Urinary bladder (tissue), 4 donors: ENCODE measurements at places on chromosomes 12 and 14. TPM values are rescaled to one million over a fixed set of nuclear protein-coding genes. Genes with fewer than 3 reads are reported as not detected.

ZDHHC22 gene
- 0.16 TPM for total RNA-seq

CEP128 gene
- total RNA-seq, result 14.3 TPM

NEUROD4 gene
- total RNA-seq, result 0.11 TPM

MAP3K9 gene
- total RNA-seq, result 2.7 TPM

- no peak for DNase-seq
Measured at GRCh38 chr12:12693111-12693671, 2.8 kb downstream of the GPR19 start.

- DNase-seq, result no peak
Measured at GRCh38 chr14:98514016-98514415, 758.0 kb downstream of the BCL11B start.

- DNase-seq, result no peak
Measured at GRCh38 chr14:106051796-106052195, 525.4 kb downstream of the TMEM121 start.

DNA sequence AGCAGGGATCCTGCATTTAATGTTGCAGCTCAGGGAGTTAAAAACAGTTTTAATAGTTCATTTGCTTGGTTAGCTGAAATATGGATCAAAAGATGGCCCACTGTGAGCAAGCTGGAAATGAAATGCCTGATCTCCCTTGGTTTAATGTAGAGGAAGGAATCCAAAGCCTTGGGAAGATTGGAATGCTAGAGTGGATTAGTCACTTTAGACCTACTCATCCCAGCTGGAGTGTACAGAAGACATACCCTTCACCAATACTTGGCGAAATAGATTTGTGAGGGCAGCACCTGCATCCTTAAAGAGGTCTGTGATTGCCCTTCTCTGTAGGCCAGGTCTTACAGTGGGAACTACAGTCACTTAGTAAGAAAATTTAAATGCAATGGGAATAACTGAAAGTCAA, 58.0 kb upstream of the KRAS start:
- DNase-seq, result no peak

DNA sequence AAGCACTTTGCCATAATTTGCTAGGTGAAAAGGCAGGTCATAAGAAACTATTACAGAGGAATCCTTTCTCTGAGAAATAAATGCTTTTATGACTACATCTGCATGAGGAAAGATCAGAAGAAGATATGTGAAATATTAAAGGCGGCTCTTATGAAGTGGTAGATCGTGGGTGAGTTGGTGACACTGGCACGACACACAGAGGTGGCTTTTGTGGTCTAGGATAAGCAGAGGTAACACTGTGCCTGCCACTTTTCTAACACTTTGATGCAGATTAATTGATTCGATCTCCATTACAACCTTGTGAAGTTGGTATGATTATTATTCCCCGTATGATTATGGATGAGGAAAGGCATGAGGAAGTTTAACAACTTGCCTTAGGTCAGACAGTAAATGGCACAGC, 60.0 kb upstream of the ELK3 start:
- DNase-seq, result no peak

- DNase-seq, result peak; percentile 50
Measured at GRCh38 chr14:35385042-35385839, 19.3 kb downstream of the NFKBIA start.

DNA sequence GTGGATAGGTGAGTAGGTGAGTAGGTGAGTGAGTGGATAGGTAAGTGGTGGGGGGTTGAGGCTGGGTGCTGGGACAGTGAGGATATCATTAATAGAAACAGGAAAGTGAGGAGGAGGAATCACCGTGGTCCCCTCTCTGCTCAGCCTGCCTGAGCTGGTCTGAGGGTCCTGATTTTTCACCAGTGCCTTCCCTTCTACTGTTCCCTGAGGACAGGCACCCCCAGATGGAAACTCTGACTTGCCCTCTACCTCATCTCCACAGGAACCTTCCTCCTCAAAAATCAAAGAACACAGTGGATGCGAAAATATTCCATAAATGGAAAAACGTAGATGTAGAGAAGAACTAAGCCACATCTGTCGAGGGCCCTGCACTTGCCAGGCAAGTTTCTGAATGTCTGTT, 1.9 kb downstream of the GPR68 start:
- DNase-seq, result no peak

- no peak for DNase-seq
Measured at GRCh38 chr14:101232340-101233020, 328.8 kb upstream of the DIO3 start.

DNA sequence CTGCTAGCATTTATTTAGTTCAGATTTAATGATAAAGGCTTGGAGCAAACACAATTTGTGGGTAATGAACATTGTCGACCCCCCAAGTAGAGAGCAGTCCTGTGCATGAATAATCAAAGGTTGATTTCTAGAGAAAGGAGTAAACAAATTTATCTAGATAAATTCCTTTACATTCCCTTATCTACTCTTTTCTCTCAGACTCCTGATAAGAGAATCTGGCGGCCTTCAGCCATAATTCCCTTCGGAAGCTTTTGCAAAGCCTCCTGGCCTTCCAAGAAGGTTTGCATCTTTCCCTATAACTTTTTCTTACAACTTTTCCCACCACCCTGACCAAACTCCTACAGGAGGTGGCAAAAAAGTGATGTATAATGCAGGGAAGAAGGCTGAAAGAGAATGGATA, 42.1 kb downstream of the TMTC3 start:
- DNase-seq, result no peak
